ENCODE measurements at places on chromosomes 5 and 9.

DNA sequence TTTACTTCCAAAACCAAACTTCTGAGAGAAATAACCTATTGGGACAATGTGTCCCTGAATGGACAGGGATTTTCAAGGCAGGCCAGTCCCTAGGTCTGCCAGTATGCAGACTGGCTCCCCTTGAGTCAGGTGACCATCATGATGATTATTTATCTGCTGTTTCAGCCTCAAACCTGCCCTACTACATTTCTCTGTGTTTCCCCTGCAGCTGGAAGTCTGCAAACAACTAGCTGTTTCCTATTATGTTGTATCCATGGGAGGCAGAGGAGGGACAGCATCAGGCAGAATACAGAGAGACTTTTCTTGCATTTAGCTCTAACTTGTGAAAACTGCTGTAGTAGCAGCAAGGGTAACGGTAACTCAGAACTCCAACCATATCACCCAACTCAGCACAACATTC lies 36.2 kb upstream of the IFNK start:
- no peak for DNase-seq

- DNase-seq = no peak
Measured at GRCh38 chr5:117394506-117395157, 820.0 kb upstream of the SEMA6A start.

GRCh38 chr5:32522429-32523143 lies 62.8 kb upstream of the SUB1 start:
- DNase-seq = no peak

DNA sequence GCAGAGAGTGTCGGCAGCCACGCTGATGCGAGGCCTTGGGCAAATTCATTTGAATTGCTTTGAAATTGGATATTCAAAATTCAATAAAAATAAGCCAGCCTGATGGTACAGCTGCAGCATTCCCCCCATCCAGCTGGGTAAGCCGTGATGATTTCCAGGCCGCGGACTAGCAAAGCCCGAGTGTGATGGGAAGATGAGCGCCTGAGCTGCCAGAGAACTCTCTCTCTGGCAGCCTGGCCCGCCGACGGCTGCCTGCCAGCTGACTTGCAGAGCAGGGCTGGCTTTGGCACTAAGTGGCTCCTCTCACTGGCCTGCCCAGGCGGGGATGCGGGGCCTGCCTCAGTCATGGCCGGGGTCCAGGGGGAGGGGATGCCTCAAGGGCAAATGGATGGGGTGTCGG lies 268.3 kb upstream of the WWC1 start:
- DNase-seq = no peak

All from stimulated activated CD4-positive, alpha-beta T cell treated with anti-CD3 and anti-CD28 coated beads, Interleukin-15, amount 100 ng/mL, for 48 hours (primary cell).